Fibroblast of lung (primary cell): ENCODE measurements at places on chromosomes 2 and 18.
A peak's percentile ranks its signal among the peaks of the same experiment; 100 is the strongest.

DNA sequence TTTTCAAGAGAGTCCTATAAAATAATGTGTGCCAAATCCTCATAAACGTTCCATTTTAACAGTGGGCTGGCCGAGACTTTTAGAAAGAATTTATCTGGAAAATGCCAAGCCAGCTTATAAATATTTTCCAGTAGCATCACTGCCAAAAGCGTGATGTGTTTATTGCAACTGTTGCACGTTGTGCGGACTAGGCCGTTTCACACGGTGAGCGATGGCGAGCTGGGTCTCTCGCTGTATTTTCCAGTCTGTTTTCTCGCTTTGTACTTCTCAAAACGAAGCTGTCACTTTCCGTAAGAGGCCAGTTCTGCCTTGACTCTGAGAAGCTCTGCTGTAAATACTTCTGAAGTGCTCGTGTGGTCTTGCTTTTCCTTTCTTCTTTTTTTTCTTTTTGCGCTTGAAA is 65.0 kb upstream of the ZNF236 start:
- peak; percentile 21 for DNase-seq

DNA sequence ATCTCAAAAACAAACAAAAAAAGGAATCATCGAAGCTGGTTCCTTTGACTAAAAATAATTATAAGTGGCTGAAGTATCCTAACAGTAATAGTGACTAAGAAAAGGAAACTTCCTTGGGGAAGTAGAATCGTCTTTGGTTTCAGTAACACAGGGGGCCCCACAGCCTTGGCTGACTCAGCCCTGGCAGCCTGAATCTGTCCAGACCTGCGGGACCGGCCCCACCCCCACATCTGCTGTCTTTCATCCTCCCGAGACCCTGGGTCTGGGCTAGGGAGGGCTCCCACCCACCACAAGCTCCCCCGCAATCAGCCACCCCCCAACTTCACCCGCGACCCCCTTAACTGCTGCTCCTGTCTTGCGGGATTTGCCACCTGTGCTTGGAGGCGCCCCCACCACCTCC is 1452.6 kb upstream of the ACVR2A start:
- no peak for DNase-seq

DNA sequence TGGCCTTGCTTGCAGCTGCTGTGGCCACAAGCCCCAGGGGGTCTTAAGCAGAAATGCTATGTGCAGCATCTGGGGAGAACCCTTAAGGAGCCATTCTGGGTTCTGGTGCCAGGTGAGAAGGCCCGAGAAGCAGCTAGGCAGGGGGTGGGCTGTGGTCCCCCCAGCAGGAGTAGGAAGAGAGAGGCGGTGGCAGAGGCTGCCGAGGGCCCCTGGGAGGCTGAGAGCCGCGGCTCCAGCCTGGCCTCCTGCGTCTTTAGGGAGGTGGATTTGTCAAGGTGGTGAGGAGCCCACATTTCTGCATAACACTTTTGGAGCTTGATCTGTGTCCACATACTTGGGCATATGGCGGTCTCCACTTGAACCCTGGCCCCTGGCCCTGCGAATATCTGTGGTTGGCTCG is 196.5 kb downstream of the TWIST2 start:
- DNase-seq: no peak

DNA sequence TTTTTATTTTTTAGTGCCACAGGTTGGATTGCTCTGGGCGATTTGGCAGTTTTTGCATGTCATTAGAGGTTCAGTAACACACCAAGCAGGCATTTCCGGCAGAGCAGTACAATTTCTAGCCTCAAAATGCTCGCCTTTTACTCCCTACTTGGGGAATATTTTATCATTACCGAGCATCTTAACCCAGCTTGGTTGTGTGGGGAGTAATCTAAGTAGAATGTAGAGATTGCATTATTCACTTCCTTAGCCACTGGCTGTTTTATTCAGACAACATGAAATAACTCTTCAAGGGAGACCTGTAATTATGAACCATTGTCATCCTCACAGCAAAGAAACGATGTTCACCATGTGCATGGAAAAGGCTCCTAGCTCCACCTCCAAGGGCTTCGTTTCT is 13.1 kb downstream of the GRP start:
- no peak for DNase-seq

GRCh38 chr2:98913916-98914712 is 21.9 kb downstream of the CRACDL start:
- no peak for DNase-seq

GRCh38 chr2:239674981-239675825 is 274.4 kb upstream of the HDAC4 start:
- DNase-seq: no peak

DNA sequence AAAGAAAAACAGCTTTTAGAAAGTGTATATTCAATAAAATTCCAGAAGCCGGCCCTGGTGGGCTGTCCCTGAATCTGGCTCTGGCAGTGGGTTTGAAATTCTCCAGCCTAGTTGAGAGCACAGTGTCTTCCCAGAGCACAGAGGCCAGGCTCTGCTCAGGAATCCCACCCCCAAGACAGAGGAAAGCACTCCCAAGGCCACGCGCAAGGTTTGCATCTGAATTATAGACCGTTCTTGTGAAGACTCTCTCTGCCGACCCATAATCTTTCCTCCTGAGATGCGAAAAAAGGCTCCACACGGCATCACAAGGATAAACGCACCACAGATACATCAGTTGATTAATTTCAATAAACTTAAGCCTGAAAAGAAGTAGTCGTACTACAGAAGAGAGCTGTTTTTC is 342.2 kb downstream of the CMPK2 start:
- no peak for DNase-seq

GRCh38 chr2:144156736-144157640 is 362.9 kb downstream of the ZEB2 start:
- DNase-seq: no peak

- DNase-seq: no peak
Measured at GRCh38 chr18:76274468-76275289, 220.4 kb downstream of the ZNF516 start.
